ENCODE measurements at places on chromosomes 1 and 21. TPM values are rescaled to one million over a fixed set of nuclear protein-coding genes. Genes with fewer than 3 reads are reported as not detected.

- H3K27me3 ChIP-seq, result peaks cover 8% of the 10 kb centered on the region
- H3K27ac ChIP-seq, result no peak overlapping the region
- DNase-seq, result no peak
- peaks cover 21% of the 10 kb centered on the region for H3K4me1 ChIP-seq
- H3K4me3 ChIP-seq, result no peak overlapping the region
- H3K36me3 ChIP-seq, result no peaks in the 10 kb centered on the region
Measured at GRCh38 chr1:210402560-210402959, 73.9 kb downstream of the HHAT start.

DNA sequence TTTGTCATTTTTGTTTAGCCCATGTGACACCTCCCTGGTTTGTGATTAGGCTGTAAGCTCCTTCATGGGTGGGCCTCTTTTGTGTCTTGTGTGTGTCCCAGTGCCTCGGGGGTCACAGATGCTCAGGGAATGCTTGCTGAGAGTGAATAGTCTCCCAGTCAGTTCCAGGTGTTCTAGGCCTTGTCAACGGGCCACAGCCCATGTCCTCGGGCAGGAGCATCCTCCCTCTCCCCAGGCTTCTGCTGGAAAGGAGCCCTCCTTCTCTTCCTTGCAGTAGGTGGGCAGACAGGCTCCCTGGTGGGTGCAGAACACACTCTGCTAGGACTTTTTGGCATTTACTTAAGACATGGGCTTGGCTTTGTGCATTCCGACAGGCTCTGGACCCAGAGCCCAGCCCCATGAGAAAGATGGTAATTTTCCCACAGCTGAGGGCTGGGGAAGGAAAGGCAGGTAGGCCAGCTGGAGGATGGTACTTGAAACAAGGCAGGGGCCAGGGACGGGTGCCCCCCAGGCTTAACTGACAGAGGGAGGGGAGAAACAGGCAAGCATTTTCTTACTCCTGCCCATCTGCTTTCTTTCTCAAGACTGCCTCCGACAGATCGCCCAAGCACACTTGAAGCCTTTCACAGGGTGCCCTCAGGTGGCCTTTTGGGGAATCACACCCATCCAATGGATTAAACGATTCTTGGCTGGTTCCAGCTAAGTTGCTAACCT, 7.1 kb upstream of the CPLANE2 start:
- no peak overlapping the region for H3K4me3 ChIP-seq
- no peaks in the 10 kb centered on the region for H3K27me3 ChIP-seq
- H3K4me1 ChIP-seq, result peaks cover 20% of the 10 kb centered on the region
- H3K36me3 ChIP-seq, result peaks cover 5% of the 10 kb centered on the region

- no peaks in the 10 kb centered on the region for H3K36me3 ChIP-seq
- H3K27ac ChIP-seq, result no peak overlapping the region
- peak overlapping the region; percentile 32 for H3K4me3 ChIP-seq
- peaks cover 11% of the 10 kb centered on the region for H3K4me1 ChIP-seq
Measured at GRCh38 chr1:2127187-2128145, 67.1 kb downstream of the FAAP20 start.

DNA sequence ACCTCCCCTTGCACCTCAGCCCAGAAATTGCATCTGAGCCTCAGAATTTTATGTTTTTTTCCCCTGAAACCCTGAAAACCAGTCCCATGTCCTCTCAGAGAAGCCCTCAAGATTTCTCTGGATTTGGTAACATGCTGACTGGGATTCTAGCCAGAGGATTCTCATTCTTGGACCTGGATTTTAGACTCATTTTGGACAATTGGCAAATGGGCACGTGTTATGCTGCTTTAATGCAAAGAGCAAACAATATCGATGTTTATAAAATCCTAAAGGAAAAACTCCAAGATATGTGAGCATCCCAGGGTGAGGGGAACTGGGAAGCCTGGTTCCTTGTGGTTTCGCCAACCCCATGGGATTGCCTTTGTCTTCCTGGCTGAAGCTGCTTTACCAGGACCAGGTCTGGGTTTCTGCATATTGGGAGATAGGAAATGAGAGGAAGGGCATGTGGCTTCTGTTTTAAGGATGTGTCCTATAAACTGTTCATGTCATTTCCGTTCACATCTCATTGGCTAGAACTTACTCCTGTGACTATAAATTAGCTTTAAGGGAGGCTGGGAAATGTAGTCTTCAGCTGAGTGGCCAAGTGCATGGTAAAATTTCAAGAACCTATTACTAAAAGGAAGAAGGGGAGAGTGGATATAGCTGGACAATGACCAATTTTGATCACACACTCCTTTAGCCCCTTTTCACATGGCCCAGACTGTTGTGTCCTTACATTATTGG, 27.2 kb upstream of the BCL10 start:
- DNase-seq, result no peak
- no peak overlapping the region for H3K4me3 ChIP-seq
- peaks cover 48% of the 10 kb centered on the region for H3K27me3 ChIP-seq
- H3K36me3 ChIP-seq, result no peaks in the 10 kb centered on the region

GRCh38 chr21:41460578-41461527, 34.8 kb downstream of the MX1 start:
- peaks cover 75% of the 10 kb centered on the region for H3K36me3 ChIP-seq
- H3K4me3 ChIP-seq, result no peak overlapping the region
- no peak overlapping the region for H3K27ac ChIP-seq
- peaks cover 15% of the 10 kb centered on the region for H3K4me1 ChIP-seq
- DNase-seq, result peak; percentile 61

LCE1A gene
- not detected for total RNA-seq

PPIAL4G gene
- total RNA-seq, result 0.84 TPM

ATP6V1G3 gene
- total RNA-seq, result not detected
